B cell (primary cell): ENCODE measurements at places on chromosomes 12 and 14. TPM values are rescaled to one million over a fixed set of nuclear protein-coding genes. Genes with fewer than 3 reads are reported as not detected.

The IKZF4 gene
- 2.3 and 2.4 TPM in 2 replicates for polyA plus RNA-seq

The CLEC4E gene
- 0.06 and 0.17 TPM in 2 replicates for polyA plus RNA-seq

The AQP2 gene
- not detected in 2 replicates for polyA plus RNA-seq

The POTEM gene
- not detected in 2 replicates for polyA plus RNA-seq

The SYT10 gene
- polyA plus RNA-seq: not detected in 2 replicates
